RPMI7951 (cell line): ENCODE measurements at places on chromosomes 6 and 20. TPM values are rescaled to one million over a fixed set of nuclear protein-coding genes. Genes with fewer than 3 reads are reported as not detected.

HS3ST5 gene
- not detected in 2 replicates for total RNA-seq

PACSIN1 gene
- not detected in 2 replicates for total RNA-seq

DEFB124 gene
- total RNA-seq: not detected in 2 replicates

PCMTD2 gene
- 30.5 and 35.4 TPM in 2 replicates for total RNA-seq

DEFB132 gene
- not detected in 2 replicates for total RNA-seq

LY6G6C gene
- not detected in 2 replicates for total RNA-seq

THBD gene
- 18.0 and 19.6 TPM in 2 replicates for total RNA-seq

LAMA5 gene
- 36.6 and 44.8 TPM in 2 replicates for total RNA-seq

RBBP9 gene
- 42.5 and 50.4 TPM in 2 replicates for total RNA-seq

ENTPD6 gene
- total RNA-seq: 29.3 and 32.4 TPM in 2 replicates

MOG gene
- not detected in 2 replicates for total RNA-seq

CYP39A1 gene
- total RNA-seq: 1.8 and 2.3 TPM in 2 replicates

SNX5 gene
- 187 and 228 TPM in 2 replicates for total RNA-seq

CLPSL1 gene
- not detected in 2 replicates for total RNA-seq

TMEM14B gene
- total RNA-seq: 181 and 185 TPM in 2 replicates

COL11A2 gene
- 0.12 TPM in 1 of 2 replicates, not detected in the other for total RNA-seq

MGME1 gene
- 25.6 and 26.0 TPM in 2 replicates for total RNA-seq

UNC5CL gene
- 0.10 and 0.12 TPM in 2 replicates for total RNA-seq

PTCHD4 gene
- not detected in 2 replicates for total RNA-seq

SLC32A1 gene
- not detected in 2 replicates for total RNA-seq

OXT gene
- total RNA-seq: not detected in 2 replicates

JPH2 gene
- 16.0 and 24.2 TPM in 2 replicates for total RNA-seq

SLC4A11 gene
- total RNA-seq: 0.60 and 0.68 TPM in 2 replicates

PIM1 gene
- 7.7 and 8.2 TPM in 2 replicates for total RNA-seq

SLC2A10 gene
- 20.4 and 23.4 TPM in 2 replicates for total RNA-seq

TBP gene
- total RNA-seq: 16.7 and 20.5 TPM in 2 replicates

MOCS1 gene
- total RNA-seq: 8.7 and 10.6 TPM in 2 replicates

TNNC2 gene
- total RNA-seq: 0.36 TPM in 1 of 2 replicates, not detected in the other

FAM110A gene
- 10.3 and 12.6 TPM in 2 replicates for total RNA-seq

PSMB8 gene
- total RNA-seq: 141 and 189 TPM in 2 replicates
